ENCODE measurements at places on chromosomes 5 and 9.

DNA sequence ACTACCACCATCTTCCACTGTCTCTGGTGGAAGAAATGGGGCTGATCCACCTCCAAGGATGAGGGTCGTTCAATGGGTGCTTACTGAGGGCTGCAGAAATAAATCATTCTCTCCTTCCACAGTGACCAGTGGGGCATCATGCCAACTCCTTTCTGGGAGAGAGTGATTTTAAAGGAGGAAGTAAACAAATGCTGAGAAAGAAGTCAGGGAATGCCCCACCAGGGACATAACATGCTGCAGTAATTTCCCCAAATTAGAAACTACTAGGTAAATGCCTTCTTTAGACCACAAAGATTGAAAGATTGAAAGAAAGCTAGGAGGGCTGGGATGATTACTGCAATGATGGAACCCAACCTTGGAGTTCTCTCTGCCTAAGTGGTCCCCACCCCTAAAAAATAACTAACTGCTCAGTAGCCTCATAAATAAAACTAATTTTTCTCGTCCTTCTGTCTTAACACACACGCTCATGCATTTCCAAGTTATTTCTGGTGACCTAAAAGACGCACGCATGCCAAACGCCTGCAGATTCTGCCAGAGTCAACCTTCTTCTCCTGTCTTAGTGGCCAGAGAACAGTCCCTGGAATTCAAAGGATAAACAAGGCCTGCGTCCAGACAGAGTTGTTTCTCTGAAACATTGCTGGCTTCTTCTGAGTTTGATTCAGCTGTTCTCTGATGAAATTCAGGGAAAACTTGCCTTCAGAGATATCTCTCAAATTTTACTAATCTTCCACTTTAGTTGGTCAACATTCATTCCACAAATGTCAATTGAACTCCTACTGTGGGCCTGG is 250.0 kb downstream of the NR3C1 start:
- DNase-seq, result peak; percentile 80

DNA sequence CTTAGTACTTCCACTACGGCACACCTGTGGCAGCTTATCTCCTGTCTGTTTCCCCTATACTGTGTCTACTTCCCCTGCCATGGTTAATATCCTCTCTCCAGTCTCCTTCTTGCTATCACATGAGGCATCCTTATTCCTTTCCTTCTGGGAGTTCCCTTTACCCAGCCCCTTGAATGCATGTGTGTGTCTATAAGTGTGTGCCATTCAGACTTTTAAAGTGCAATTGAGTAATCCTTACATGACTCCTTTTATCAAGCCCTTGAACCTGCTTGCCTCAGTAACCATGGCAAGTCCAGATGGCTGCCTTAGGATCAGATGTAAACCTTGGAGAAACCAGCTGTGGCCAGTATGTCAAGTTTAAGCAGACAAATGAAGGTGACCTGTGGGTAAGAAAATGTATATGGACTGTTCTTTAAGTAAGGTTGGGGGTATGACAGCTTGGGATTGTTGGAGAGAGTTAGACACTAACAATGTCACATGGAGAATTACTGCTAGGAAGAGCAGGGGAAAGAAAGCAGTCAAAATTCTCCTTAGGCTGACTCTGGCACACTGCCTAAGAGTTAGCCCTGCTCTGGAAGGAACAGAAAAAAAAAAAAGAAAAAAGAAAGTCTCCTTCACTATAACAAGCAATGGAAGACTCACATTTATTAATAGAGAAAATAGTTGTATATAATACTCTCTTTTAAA is 142.1 kb downstream of the HINT1 start:
- DNase-seq, result no peak

DNA sequence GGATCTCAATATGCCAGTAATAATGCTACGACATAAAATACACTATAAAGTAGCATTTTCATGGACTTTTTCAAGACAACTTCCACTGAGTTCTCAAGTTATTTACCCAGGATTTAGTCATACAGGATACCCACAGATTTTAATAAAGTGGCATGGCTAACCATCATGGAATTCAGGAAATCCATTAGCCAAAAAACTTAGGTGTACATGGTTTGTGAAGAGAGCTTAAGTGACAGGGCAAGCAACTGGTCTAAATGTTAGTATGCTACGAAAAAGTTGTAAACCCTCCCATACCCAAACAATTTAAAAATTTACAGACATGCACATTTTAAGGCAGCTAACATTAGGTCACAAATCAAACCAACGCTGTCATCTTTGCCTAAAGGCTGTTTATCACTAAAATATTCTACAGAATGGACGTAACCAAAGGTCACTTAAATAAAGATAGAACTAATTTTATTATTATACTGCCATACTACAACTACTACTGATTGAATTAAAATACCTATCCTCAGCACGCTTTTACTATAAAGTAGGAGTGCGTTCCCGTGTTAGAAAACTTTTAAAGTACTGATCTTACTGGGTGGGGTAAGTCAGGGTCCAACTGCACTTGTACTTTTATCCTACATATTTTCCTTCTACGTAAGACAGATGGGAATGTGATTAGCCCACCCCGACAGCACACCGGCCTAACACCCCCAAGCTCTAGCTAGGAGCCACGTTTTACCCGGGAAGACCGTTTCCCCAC is 1.1 kb downstream of the UBTD2 start:
- DNase-seq, result no peak

DNA sequence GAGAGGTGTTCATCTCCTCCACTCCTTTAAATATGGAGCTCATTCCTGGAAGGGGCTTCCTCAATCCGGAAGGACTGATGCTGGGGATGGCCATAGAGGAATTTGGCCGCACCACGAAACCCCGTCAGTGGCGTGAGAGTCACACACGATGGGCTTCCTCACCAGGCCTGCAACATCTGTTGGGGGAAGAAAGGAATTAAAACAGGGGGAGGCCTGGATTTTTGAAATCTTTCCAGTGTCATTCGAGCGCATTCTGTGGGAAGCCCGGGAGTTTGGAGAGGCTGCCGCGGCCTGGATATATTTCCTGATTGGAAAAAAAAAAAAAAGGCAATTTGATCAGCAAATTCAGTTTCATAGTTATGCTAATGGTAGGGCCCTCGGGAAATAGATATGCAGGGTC is 76.3 kb upstream of the ORM1 start:
- DNase-seq, result peak; percentile 69

- no peak for DNase-seq
These were observed 280.6 kb upstream of the PIK3R1 start for GRCh38 chr5:67934976-67935375.

- no peak for DNase-seq
These were observed 167.9 kb downstream of the DENND1A start for GRCh38 chr9:123761905-123762605.

DNA sequence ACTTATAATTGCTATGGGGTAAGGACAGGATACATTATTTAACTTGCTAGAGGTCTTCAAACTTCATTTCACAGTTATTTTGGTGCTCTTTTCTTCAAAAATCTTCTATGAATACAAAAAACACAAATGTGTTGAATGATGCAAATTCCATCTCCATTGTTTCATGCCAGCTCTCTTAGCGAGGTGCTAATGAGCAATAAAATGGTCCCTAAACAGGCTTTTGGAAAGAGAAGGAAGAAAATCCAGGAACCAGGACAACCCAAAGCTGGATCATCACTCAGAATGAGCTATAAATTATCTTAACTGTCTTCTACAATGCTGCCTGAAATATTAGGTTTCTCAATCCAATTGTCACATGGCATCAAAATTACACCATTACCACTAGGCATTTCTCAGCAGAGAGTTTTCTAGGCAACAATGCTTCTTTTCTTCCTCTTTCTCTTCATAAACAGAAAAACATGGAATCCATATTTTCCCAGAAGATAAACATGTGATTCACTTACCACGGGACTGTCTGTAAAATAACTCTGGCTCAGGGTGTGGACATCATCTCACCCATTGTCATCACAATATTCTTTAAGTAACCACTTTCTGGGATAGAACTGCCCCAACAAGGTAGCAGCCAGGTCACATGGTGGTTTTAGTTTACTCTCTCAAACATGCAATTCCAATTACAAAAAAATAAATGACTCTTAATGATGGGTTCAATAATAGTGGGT is 249.4 kb downstream of the NPR3 start:
- no peak for DNase-seq

- no peak for DNase-seq
These were observed 2.2 kb downstream of the DDX41 start for GRCh38 chr5:177514541-177514940.

- no peak for DNase-seq
These were observed 22.7 kb upstream of the WDR38 start for GRCh38 chr9:124830593-124830992.

Measured in right hindlimb (tissue), 1 donor.